ENCODE measurements at places on chromosomes 11 and 22.
A peak's percentile ranks its signal among the peaks of the same experiment; 100 is the strongest.

DNA sequence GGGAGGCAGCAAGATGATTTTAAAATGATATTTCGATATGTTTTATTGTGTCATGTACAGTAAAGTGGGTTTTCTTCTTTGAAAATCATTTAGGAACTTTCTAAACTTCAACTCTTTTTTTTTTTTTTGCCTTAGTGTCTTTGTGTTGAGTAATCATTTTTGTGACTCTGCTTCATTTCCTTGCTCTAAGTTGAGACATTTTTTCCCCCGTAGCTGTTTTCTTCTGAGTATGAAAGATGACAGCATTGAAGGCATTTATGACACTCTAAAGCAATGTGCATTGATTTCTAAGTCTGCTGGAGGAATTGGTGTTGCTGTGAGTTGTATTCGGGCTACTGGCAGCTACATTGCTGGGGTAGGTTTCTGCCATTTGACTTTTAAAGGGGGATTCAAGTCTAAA lies 23.5 kb downstream of the RRM1 start:
- no peak for DNase-seq

GRCh38 chr22:22787786-22788459 lies 99.7 kb upstream of the IGLL5 start:
- peak; percentile 42 for DNase-seq

GRCh38 chr11:110973401-110973980 lies 261.3 kb upstream of the ARHGAP20 start:
- no peak for DNase-seq

- no peak for DNase-seq
These were observed 46.4 kb downstream of the ARHGAP20 start for GRCh38 chr11:110665689-110666465.

- DNase-seq = no peak
These were observed 58.3 kb upstream of the EMID1 start for GRCh38 chr22:29147331-29147899.

DNA sequence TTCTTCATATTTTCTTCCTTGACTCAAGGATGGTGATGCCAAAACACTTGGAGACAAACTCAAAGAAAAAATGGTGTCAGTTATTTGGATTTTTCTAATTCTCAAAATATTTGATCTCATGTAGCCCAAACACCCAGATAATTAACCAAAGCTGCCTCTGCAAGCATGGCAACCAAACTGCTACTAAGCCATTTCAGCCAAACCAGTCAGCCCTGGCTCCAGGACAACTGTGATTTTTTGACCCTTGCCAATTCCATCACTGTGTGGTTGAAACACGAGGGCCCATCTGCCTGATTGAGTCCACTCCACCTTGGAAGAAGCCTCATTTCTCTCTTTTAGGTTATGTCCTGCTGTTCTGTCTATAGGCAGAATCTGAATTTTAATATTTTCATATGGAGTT lies 277.4 kb downstream of the BLID start:
- no peak for DNase-seq

DNA sequence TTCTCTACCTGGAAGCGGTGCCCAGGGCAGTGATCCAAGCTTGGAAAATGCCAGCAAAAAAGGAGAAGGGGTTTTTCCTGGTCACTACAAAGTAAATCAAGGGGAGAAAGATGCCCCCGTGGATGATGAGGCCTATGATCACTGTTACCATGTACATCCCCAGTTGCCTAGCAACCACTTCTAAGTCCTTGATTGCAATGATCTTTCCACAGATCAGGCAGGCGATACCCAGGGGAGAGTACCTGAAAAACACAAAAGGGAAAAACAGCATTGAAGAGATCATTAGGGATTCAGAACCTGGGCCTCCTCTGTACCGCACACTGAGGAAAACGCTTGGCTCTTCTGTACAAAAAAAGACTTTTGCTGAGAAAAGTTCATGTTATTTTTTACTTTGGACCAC lies 127.1 kb downstream of the SLC1A2 start:
- DNase-seq = no peak

- DNase-seq = no peak
These were observed 108.5 kb downstream of the TP53I11 start for GRCh38 chr11:44842220-44842619.

DNA sequence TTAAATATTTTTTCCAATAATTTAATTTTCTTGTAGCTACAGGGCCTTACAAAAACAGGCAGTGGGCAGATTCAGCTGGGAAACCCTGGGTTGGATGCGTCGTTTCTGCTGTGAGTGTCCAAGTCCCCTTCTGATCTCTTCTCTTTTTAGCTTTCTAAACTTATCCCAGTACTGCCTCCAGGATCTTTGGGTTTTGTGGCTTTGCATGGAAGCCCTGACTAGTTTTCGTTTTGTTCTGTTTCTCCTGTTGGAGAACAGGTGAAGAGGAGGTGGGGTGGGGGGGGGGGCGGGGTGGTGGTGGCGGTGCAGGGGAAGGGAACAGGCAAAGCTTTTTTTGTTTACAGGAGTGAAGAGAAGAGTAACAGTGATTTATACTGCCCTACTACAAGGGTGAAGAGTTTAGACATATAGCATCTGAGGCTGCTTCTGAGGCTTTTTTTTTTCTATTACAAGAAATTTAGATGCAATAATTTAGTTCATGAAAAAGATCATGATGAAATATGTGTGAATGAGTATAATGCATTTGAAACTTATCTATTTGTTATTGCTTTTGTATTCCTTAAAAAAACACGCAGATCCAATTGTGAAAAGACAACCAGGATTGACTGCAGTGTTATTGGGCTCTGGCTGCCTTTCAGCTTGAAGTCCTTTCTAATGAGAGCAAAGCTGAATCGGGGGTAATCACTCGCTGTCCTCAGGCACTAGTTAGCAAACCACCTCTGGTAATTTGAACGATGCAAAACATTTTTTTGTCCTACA lies 142.9 kb downstream of the NCAM1 start:
- no peak for DNase-seq

- no peak for DNase-seq
These were observed 392.1 kb downstream of the NTM start for GRCh38 chr11:131762346-131763110.

- no peak for DNase-seq
These were observed 42.2 kb upstream of the CCDC134 start for GRCh38 chr22:41758231-41758630.

GRCh38 chr22:40766956-40767355 lies 52.2 kb downstream of the SLC25A17 start:
- DNase-seq = no peak

GRCh38 chr11:44738791-44739190 lies 12.0 kb downstream of the TSPAN18 start:
- DNase-seq = no peak

GRCh38 chr11:26846227-26846626 lies 124.4 kb upstream of the SLC5A12 start:
- no peak for DNase-seq

GRCh38 chr11:110200241-110200640 lies 96.2 kb downstream of the RDX start:
- no peak for DNase-seq

DNA sequence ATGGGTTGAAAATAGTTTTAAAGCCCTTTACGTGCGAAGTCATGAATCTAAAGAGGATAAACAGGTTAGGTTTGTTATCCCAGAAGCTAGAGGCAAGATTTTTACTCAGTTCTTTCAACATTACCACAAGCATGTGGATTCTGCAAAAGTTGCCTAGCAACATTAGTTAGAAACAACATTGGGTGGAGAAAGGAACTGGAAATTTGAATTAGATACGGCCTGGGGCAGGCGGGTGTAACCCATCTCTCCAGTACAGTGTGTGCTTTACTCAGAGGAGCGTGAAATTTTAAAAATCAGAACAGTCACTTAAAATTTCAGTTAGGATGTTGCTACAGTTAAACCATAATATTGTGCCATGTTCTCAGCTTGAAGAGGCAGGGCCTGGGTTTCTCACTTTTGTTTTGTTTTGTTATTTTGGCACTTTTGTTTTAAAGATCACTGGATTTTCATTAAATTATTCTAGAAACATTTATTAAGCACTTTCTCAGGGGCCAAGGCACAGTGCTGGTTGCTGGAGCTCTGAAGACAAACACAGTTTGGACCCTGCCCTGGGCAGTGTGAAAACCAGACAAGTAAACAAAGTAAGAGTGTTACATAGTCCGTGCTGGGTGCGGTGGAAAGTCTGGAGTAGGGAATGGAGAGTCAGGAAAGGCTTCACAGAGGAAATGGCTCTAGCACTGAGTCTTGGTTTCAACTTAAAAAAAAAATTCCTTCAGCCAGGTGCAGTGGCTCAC lies 4.4 kb upstream of the WEE1 start:
- DNase-seq = no peak

- no peak for DNase-seq
These were observed 82.4 kb downstream of the MED15 start for GRCh38 chr22:20589614-20590476.

DNA sequence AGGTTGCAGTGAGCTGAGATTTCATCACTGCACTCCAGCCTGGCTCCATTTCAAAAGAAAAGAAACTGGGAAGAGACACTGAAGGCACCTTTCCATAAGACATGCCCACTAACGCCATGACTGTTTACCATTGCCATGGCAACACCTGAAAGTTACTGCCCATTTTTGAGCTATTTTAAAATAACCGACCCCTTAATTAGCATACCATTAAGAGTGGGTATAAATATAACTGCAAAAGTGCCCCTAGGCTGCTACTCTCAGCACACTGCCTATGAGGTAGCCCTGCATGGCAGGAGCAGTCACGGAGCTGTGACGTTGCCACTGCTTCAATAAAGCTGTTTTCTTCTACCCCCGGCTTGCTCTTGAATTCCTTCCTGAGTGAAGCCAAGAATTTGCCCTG lies 9.9 kb upstream of the RNASEH2C start:
- no peak for DNase-seq

DNA sequence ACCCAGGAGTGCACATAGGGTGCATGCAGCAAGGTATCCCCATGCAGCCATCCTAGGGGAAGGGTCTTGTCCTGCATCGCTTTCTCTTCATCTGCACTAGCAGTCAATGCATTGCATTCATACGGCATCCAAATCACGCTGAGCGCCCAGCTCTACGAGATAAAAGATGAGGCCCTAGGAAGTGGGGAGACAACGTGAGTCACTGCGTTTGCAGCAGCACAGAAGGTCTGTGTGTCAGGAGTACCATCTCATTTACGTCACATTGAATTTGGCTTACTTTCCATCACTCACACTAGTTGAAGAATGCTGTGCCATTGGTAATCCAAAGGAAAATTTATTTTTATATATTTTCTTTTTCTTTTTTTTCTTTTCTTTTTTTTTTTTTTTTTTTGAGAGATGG lies 2.5 kb upstream of the ST14 start:
- no peak for DNase-seq

Data from activated naive CD4-positive, alpha-beta T cell (primary cell).